Fibroblast of gingiva (primary cell): ENCODE measurements at places on chromosomes 13 and 19.

DNA sequence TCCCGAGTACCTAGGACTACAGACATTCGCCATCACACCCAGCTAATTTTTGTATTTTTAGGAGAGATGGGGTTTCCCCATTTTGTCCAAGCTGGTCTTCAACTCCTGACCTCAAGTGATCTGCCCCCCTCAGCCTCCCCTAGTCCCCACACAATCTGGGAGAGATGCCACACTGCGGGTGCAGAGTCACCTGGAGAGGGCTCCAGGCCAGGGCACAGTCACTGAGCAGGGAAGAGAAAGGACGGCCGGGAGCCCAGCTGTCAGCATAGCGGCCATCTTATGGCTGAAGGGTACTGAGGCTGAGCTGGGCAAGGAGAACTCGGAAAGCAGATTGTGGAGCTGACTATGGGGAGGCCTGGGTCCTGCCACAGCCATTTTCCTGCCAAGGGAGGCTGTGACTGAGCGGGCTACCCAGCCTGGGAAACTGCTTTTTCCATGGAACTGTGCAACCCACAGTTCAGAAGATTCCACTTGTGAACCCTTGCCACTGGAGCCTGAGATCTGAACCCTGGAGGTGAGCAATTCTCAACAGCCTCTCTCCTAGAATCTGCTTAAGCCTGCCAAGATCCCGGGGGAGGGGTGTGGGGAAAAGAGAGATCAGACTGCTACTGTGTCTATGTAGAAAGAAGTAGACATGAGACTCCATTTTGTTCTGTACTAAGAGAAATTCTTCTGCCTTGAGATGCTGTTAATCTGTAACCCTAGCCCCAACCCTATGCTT lies 109.2 kb downstream of the ZNF486 start:
- no peak for DNase-seq

GRCh38 chr13:35499676-35500075 lies 23.2 kb upstream of the MAB21L1 start:
- no peak for DNase-seq

DNA sequence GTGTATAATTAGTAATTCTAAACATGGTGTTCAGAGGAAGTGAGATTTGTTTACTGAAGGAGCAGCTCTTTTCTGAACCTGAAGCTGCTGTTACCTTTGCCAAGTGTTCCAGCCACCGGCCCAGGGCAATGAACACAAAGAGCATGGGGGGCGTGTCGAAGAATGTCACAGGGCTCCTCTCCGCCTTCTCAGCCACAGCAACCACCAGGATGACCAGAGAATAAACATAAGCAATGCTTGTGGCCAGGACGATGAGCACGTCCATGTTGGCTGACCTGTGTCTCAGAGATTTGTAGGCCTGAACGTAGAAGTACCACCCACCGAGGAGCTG lies 53.1 kb downstream of the ATP7B start:
- no peak for DNase-seq

GRCh38 chr19:6423499-6424194 lies 964 bp downstream of the KHSRP start:
- peak; percentile 52 for DNase-seq

- DNase-seq, result no peak
Observed at GRCh38 chr13:106382534-106382933, 152.9 kb downstream of the EFNB2 start.

GRCh38 chr13:60267498-60268202 lies 103.9 kb upstream of the DIAPH3 start:
- DNase-seq, result no peak

- DNase-seq, result peak; percentile 26
Observed at GRCh38 chr13:27487776-27488175, 37.4 kb upstream of the MTIF3 start.

DNA sequence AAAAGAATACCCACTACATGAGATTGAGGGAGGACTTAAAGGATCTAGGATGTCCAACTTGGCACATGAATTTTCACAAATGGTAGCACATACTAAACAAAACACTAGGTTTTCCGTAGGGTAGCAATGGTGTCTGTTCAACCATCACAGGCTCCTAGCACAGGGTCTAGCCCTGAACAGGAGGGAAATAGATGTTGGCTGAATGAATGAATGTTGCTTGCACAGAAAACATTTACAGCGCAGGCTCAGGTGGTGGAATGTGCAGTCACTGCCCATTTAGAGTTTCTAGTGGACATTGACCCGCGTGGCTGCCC lies 1.9 kb upstream of the MYCBP2 start:
- DNase-seq, result no peak

DNA sequence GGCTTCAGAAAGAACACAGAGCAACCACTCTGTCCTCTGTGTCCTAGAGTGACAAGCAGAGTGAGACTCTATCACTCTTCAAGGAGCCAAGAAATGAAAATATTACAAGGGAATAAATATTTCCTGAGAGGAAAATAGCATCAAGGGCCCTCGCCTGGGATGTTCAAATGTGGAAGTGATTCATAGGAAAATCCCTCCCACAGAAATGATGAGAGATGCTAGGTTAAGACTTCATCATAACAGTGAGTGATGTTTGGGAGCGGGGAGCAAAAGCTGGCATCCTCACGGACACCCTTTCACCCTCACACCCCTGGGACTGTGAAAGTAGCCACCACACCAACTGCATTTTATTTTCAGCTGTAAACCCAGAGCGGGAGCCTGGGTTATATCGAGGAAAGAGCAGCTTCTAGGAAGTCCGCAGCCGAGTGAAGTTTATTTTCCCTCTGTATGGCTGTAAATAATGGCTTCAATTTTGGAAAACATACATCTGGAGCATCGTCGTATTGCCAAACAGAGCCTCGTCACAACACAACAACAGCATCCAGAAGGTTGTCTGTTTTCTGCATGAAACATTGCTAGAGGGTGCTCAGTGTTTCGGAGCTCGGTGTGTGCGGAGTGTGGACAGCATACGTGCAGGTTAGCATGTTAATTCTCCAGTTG lies 54.8 kb downstream of the DLEU7 start:
- DNase-seq, result no peak

DNA sequence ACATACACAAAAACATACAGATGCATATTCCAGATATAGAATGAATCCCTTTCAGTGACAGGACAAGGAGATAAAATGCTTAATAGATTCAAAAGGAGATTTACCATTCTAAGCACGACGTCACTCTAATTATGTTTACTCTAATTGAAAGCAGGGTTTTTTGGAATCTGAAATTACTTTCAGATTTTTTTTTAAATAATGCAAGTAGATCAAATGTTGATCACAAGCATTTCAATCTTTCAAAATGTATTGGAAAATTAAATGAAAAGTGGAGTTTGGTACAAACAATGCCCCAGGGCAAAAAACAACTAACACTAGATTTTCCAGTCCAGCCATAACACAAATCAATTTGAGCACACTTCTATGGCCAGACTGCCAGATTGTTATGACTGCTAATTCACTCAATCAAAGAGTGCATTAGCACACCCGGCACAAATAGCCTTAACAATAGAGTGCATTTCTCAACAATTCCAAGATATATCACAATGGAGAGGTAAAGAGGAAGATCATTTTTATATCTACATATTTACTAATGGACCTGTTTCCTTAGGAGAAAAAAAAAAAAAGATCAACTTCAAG lies 4.3 kb upstream of the DACH1 start:
- DNase-seq, result no peak

DNA sequence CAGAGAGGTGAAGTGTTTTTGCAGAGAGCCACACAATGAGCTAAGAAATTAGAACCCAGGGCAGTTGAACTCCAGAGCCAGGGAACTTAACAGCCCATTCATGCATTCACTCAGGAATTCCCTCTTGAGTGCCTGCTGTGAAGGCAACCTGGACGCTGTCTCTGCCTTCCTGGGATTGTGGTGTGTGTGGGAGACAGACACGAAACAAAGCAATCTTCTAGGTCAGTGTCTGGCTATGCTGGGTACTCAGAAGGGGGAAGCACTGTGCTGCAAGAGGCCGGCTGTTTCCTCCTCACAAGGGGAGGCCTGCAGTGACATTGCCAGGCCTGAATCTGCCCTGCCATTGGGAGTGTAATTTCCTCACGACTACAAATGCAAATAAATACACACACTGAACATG lies 9.7 kb downstream of the BCKDHA start:
- DNase-seq, result no peak

DNA sequence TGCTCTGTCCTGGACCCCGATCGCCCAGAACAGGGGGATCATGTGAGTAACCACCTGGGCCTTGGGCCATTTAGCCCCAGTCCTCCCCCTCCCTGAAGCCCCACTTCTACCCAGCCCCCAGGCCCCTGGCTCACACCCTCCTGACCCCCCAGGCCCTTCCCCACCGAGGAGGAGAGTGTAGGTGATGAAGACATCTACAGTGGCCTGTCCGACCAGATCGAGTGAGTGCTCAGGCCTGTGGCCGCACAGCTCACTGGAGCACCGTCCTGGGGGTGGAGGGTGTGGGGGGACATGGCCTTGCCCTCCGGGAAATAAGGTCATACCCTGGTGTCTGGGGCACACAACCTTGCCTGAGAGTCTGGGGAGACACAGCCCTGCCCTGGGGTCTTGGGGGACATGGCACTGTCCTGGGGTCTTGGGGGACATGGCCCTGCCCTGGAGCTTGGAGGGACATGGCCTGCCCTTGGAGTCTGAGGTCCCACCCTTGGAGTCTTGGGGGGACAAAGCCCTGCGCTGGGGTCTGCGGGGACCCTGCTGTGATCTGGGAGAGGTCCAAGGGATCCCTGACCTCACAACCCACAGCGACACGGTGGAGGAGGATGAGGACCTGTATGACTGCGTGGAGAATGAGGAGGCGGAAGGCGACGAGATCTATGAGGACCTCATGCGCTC lies 49.3 kb downstream of the VAV1 start:
- DNase-seq, result no peak

DNA sequence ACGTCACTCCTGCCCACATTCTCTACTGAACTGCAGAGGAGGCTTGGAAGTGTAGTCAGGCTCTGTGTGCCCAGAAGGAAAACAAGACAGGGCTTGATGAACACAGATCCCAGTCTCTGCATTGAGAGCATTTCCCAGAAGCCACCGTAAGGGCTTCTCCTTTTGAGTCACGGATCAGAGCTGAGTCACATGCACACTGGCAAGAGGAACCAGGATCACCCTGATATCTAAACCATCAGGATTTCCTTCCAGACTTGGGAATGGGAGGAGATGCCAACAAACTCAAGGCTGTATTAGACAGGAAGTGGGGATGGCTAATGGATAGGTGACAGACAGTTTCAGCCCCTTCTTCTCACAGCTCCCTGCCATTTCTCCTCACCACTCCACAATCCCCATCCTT lies 17.7 kb upstream of the FBXO17 start:
- DNase-seq, result peak; percentile 27

DNA sequence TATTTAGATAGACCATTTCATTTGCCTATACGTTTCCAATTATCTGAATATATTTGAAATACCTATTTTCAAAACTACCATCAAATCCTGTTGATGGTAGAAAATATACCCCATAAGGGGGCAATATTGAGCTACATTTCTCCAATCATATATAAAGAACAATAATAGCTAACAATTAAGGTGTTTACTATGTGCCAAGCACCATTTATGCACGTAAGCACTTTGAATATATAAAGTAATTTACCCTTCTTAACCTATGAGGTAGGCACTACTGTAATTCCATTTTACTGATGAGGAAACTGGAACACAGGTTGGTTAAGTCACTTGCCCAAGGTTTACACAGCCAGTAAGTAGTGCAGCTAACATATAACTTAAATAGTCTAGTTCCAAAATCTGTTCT lies 79.2 kb downstream of the UBL3 start:
- no peak for DNase-seq

- peak; percentile 23 for DNase-seq
Observed at GRCh38 chr19:16359074-16359473, 34.4 kb downstream of the KLF2 start.

DNA sequence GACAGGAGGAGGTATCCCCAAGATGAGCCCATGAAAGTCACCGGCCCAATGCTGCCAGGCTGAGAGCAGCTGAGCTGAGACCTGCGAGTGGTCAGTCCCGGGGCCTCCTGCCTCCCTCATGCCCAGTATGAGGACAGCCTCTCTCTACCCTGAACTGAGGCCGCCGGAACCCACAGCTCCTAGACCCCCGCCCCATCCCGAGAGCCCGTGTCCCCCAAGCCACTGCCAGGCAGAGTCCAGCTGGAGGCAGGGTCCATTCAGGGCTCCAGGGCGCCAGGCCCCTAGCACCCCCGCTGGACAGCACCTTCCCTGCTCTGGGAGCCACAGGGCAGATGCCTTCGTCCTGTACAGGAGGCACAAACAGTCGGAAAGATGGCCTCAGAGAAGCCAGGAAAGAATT lies 38.7 kb downstream of the MLLT1 start:
- no peak for DNase-seq

DNA sequence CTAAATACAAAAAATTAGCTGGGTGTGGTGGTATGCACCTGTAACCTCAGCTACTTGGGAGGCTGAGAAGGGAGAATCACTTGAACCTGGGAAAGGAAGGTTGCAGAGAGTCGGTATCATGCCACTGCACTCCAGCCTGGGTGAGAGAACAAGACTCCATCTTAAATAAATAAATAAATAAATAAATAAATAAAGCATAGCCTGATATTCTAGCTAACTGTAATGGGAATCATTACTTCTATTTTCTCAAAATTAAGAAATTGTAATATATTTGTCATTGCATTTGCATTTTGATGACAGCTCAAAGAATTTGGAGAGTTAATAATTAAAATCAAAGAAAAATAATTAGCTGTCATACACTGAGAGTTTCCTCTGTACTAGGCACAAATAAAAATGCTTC lies 561.1 kb downstream of the EFNB2 start:
- no peak for DNase-seq

DNA sequence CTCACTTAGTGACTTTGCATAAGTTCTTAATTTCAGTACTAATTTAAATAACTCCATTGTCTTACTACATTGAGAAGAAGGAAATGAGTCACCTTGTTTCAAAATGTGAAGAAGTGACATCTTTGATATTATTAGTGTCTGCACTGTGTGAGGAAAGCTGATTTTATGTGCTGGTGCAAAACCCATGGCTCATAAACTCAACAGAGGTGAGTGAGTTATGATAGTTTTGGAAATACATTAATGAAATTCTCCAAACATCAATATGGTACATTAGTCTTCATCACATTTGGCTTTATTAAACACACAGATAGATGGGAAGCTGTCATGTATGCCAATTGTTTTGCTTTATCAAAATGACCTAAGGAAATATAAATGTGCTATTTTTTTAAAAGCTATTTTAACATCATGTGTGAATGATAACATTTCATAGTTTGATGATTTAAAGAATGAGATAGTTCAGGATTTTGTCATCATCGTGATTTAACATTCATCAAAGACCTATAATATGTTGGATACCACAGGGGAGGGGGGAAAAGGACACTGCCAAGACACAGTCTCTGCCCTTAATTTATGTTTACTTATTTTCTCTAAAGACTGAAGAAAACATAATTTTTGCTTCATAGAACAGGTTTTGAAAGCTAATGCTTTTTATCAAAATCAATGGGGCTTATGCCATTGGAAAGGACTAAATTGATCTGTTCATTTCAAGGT lies 902.3 kb upstream of the SLITRK1 start:
- DNase-seq, result no peak
